Stimulated activated naive CD4-positive, alpha-beta T cell treated with Interleukin-2 at 50 U/mL for 16 hours (primary cell): ENCODE measurements at places on chromosomes 1 and 21.

DNA sequence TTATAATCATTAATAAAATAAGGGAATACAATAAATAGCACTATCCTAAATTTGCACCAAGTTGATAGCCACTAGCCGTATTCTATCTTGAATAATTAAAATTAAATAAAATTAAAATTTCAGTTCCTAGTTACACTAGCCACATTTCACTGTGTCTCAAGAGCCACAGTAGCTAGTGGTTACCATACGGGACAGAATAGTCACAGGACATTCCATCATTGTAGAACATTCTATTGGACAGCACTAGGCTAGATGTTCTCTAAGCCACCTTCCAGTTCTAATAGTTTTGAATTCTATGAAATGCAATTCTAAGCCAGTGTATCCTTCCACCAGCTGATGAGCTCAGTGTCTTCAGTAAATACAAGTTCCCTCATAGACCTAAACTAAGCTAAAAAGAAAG is 71.1 kb upstream of the GOLT1A start:
- DNase-seq, result no peak

GRCh38 chr1:182041615-182042014 is 19.9 kb downstream of the ZNF648 start:
- no peak for DNase-seq

DNA sequence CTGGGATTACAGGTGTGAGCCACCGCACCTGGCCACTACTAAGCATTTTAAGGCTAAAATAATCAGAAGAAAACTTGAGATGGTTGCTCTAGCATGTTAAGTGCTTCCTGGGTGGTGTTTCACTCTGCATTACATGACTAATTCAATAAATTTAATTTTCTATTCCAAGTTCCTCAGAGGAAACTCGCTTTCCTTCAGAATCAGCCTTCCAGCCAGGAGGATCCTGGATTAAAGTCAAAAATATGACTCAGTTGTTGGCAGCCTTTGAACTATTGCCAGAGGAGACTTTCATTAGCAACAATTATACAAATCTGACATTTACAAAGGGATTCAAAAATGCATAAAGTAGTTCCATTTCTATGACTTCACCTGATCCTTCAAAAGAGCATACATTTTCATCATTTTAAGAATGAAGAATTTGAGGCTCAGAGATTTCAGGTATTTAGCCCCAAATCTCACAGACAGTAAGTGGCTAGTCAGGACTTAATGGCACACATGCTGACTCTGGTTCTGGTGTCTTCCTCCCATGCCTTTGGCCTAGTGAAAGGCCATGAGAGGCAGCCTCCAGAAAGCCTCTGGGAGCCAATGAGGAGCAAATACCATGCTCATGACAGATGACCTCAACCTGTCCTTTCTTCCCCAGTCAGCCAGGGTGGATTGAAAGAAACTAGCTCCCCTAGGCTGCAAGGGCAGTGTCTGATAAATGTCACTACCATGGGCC is 115.7 kb downstream of the MAP3K21 start:
- no peak for DNase-seq

DNA sequence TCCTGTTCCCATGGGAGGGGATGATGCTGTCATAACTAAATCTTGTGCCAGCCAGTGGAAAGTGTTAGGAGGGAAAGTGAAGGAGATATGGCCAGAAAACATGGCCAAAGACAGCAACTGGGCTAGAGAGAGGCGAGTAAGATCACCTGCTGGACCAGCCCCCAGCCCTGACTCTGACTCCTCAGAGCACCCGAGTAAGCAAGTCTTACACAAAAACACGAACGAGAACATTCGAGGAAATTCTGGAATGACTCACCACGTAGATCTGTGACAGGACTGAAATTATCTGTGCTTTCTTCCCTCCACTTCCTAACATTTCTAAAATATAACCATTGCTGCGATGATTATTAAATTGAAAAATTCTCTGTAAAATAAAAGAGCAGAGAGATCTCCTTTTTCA is 9.2 kb downstream of the ZNF496 start:
- DNase-seq, result no peak
